Amniotic epithelial cell (primary cell): ENCODE measurements at places on chromosomes 4 and X.

DNA sequence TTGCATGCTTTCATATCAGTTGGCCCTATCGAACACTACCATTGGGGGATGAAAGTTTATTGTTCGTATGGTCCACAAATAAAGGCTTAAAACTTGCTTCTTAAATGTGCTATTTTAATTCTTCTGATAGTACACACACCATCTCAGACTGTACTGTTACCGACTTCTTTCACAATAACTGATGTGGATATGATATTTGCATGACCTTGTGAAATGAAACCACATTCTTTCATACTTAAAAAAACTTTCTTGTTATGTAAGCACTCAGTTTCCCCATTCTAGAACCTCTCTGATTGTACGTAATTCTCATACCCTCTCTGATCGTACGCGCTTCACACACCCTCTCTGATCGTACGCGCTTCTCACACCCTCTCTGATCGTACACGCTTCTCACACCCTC, 12.0 kb upstream of the WDR19 start:
- peak; percentile 15 for DNase-seq

- no peak for DNase-seq
Measured at GRCh38 chr4:97396605-97397004, 746.7 kb downstream of the STPG2 start.

DNA sequence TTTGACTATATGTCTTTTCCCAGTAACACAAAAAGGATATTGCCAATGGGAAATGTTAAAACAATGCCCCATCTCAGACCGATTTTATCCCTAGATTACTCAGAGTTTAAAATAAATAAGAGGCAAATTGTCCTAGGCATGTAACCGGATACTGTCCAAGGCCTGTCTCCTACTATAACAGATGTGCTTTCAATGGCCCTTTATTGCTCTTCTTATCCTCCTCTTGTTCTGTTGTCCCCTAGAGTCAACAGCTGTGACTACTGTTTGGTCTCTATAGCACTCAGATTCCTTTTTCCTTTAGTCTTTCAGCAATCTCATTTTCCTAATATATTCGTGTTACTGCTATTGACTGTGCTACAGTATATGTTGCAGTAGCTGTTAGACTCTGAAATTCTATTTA, 66.8 kb upstream of the PLS3 start:
- no peak for DNase-seq

GRCh38 chr4:8916906-8917305, 45.3 kb upstream of the HMX1 start:
- no peak for DNase-seq

DNA sequence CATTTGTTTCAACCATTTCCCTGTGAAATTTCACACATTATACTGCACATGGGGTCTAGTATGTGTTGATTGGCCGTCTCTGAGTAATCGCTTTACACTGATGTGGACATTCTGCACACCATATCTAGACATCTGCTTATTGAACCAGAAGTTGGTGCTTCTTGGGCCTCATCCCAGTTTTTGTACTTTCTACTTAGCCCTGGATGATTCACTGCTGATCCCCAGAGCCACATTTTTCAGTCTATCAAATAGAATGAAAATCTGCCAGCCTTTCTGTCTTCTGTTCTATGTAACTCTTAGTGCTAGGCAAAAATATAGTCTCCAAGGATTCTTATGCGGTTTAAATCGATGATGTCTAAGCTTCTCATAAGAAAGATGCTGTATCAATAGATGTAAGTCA, 40.5 kb upstream of the RELL1 start:
- DNase-seq: peak; percentile 60

- no peak for DNase-seq
Measured at GRCh38 chr4:54482529-54483200, 175.1 kb upstream of the KIT start.

- no peak for DNase-seq
Measured at GRCh38 chrX:54825716-54826438, 18.3 kb downstream of the MAGED2 start.

DNA sequence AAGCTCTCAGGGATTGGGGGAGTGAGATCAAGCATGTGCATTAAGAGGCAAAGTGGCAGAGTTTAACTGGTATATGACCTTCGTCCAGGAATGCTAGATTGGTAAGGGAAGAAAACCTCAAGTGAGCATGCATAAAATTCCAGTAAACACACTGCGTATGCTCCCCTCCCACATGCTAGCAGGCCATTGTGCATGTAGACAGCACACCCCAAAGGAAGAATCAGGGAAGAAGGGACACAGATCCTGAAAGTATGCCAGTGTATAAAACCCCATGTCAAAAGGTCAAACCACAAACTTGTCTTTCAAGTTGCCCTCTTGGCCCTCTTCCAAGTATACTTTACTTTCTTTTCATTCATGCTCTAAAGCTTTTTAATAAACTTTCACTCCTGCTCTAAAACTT, 405.2 kb upstream of the CNKSR2 start:
- DNase-seq: peak; percentile 82

- DNase-seq: no peak
Measured at GRCh38 chr4:19171832-19172231, 1079.9 kb upstream of the SLIT2 start.

GRCh38 chrX:26511589-26512363, 295.8 kb downstream of the MAGEB5 start:
- no peak for DNase-seq

DNA sequence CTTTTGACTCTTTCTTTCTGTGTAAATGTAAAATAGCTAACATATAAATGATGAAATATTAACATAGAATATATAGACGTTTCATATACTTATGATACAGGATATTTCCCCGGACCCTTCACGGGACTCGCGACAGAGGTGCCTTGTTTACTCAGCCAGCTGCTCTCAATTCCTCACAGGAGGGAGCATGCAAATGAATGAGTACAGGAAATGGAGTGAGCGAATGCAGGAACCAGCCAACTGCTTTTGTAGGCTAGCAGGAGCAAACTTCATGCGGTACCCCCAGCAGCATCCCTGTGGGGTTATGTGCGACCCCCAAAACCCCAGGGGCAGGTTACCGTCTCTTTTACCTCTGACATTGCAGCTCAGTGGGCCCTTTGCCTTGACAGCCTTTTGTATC, 110.3 kb upstream of the PDHA2 start:
- no peak for DNase-seq

GRCh38 chr4:156971676-156972378, at the start of gene PDGFC:
PDGFC (minus strand) TSS chr4:156971799; CDS start chr4:156970903, 896 bp downstream.
- peak; percentile 70 for DNase-seq

DNA sequence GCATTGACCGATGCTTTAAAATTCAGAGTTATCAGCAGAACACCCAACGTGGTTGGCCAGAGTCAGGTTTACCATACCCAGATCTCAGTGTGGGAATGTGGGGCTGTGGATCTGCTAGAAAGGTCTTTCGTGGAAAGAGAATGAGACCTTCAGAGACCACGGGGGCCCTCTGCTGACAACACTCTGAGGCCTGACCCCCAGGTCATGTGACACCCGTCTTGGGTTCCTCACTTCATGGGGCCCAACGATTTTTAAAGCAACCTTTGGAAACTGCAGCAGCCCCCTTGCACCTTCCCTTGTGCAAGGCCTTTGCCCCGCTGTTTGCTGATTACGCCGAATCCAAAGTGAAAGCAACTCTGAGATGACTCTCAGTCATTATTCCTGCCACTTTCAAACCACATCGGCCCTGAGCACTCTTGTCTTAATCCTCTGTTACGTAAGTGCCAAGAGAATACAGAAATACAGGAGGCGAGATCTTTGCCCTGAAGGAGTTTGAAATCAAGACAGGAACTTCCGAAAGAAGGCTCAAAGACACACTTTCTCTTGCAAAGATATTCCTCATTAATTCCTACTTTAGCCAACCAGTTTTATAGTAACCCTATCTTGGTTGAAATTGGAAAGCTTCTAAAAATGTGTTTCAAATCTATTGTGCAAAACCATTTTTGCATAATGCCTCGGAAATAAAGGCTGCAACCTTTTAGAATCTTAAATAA, 88.3 kb downstream of the EVC2 start:
- DNase-seq: peak; percentile 78

GRCh38 chr4:123943976-123944375, 547.4 kb downstream of the SPRY1 start:
- DNase-seq: peak; percentile 73

GRCh38 chr4:56627985-56628384, 53.1 kb downstream of the HOPX start:
- no peak for DNase-seq

DNA sequence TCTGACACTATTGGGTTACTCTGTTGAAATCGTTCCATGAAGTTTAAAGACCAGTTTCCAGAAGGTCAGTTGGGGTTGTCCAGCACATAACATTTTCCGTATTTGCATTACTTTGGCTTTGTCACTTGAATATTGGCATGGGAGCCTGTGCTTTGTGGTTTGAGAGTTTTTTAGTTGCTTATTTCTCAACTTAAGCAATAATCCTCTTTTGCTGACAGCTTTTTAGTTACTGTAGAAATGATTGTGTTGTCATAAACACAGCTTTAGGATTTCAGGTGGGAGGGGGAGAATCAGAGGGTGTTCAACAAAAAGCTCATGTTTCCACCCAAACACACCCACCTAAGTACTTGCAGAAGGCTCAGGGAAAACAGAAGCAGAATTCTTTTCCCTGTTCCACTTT, 210.7 kb upstream of the TLL1 start:
- no peak for DNase-seq

GRCh38 chrX:1391707-1392375, at the start of gene SLC25A6:
SLC25A6 (minus strand) TSS chrX:1392113; CDS start chrX:1392009, 104 bp downstream.
- peak; percentile 93 for DNase-seq
